HepG2 (cell line): ENCODE measurements at places on chromosomes 7 and 10.

- DNase-seq: no peak
Measured at GRCh38 chr7:139230484-139230773, 608 bp upstream of the UBN2 start.

GRCh38 chr7:113883096-113883495 lies 35.7 kb downstream of the PPP1R3A start:
- DNase-seq: no peak

- DNase-seq: no peak
Measured at GRCh38 chr10:70510904-70511303, 32.3 kb downstream of the PALD1 start.

DNA sequence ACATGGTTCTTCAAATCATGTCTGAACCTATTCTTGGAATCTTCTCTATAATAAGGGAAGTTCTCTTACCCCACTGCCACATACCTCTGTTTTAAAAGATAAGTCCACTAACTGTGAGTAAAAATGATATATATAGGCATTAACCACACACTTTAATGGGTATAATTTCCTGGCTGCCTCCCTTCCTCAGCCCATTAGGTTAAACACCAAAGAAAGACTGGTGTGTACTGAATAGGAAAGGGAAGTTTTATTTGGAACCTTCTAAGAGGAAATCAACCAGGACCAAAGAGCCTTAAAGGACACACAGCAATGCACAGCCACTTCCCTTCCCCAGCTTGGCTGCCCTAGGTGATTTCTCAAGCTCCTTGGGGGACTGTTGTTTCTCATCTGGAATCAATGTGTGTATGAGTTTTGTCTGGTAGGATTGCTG lies 5.0 kb upstream of the WBP1L start:
- DNase-seq: no peak

DNA sequence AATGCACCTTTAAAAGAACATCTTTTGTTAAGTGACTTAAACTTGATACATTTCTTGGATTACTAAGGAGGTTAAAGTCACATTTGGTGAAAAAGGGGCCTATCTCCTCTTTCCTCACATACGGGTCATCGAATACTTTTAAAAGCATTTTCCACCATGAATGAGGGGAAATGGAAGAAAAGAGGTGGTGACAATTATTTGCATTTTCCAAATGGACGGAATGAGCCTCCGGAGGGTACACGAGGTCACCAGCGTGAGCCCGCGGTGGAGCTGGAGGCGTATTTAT lies 1.0 kb upstream of the BMPR1A start:
- DNase-seq: no peak

GRCh38 chr7:8177109-8177933 lies 84.6 kb downstream of the ICA1 start:
- DNase-seq: no peak

GRCh38 chr10:130743751-130744271 lies 567.7 kb downstream of the TCERG1L start:
- no peak for DNase-seq

GRCh38 chr10:36725581-36726520 lies 399.5 kb upstream of the ANKRD30A start:
- peak; percentile 12 for DNase-seq

DNA sequence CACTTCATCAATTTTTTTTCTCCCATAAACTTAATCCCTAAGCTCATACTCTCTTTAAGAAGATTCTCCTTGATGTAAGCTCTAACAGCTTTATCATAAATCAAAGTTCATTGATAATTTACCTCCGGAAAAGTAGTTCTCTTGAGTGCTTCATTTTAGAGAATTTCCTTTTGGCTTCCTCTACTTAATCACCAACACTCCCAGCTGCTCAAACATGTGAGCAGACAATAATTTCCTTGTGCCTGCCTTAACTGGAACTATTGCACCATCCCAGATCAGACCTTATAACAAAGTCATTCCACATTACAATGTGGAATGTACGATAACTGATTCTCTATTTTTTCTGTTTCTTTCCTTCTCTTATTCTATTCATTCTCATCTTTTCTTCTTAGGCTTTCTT lies 5.9 kb downstream of the FEZF1 start:
- DNase-seq: no peak
